AG08396 (cell line): ENCODE measurements at places on chromosomes 2 and 18.

DNA sequence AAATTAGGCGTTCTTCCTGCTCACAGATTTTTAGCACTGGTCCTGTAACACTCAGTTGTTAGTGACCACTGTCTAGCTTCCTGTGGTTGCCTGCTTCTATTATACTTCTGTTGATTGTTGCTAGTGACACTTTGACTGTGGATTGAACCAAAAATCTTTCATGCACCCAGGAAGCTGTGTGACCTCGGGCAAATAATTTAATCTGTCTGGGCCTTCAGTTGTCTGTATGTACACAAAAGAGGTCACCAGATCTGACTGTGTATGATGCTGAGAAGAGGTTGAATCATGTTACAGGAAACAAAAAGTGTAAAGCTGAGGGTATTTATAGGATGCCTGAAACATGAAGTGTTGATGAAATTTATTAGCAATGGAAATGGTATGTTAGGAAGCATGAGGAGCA lies 12.7 kb downstream of the ICOS start:
- DNase-seq: no peak

DNA sequence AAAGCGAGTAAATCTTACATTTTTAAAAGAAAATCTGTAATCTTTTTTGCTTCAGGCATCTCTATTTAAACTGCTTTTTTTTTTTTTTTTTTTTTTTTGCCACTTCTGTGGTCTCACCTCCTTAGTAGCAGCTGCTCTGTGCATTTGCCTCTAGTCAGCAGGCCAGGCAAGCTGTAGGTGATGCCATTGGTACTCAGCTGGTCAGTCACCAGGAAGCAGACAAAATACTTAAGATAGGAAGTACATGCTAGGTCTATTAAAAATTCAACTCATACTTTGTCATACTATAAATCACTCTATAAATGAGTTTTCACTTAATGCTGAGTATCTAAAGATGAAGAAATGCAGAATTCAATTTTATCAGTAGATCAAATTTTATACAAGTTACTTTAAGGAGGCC lies 83.7 kb downstream of the KYNU start:
- DNase-seq: no peak

- DNase-seq: no peak
These were observed 248.3 kb downstream of the KCNE4 start for GRCh38 chr2:223300326-223300725.

DNA sequence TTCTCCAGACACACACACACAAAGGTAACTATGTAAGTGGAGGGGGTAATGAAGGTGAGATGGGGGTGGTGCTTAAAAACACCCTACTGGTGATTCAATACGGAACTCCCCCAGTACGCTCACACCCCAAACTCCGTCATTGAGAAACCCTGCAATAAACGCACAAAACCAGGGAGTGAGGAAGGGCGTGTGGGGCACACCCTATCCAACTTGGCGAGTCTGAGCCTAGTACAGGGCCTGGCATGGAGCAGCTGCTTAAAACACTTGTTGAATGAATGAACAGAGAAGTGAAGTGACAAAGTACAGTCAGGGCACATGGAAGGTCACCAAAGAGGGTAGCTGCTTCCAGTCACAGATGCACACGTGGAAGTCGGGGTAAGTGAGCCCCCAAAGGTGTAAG lies 146.8 kb upstream of the SMAD2 start:
- DNase-seq: no peak

DNA sequence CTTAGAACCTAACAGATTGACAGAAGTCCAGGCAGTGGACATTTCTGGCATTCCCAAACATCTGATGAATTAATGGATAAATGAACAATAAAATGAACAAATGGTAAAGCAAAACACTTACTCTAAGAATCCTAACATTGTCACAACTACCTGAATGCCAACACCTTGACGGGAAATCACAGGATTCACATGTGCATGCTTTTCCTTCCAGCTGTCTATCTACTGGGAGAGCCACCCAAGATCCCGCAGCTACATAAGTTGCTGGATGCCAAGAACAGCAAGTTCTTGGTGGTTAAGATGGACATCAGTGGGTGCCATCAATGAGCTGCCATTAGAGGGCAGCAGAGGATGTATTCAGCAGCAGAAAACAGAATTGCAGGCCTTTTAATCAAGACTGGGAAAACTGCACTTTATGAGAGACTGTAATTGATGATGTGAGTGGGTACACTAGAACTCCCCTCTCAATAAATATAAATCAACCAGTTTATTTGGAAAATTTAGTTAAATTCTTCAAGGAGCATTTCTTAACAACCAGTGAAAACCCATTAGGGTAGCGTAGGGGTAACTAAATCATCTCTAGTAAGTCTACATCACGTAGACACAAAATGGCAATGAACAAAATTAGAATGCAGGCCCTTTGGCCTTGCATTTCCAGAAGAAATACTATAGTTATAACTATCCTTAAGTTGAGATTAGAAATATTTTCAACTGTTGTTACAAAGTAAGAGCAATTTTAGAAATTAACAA lies 45.6 kb downstream of the SESTD1 start:
- peak; percentile 52 for DNase-seq

DNA sequence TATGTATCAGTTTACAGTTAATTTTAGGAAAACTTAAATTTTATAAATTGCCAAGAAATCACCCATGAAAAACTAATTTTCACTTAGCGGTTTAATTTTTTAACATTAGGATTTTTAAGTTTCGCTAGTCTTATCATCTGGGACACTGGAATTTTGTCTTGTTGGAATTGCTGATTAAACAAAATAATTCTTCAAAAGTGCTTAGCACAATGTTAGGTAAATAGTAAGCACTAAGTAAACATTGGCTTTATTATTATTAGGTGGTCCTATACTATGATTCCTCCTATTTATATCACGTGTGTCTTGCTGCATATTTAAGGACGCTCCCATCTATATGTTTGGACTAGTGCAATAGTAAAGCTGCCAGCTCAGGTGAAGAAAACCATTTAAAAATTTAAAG lies 54.6 kb upstream of the MAP4K3 start:
- DNase-seq: no peak

DNA sequence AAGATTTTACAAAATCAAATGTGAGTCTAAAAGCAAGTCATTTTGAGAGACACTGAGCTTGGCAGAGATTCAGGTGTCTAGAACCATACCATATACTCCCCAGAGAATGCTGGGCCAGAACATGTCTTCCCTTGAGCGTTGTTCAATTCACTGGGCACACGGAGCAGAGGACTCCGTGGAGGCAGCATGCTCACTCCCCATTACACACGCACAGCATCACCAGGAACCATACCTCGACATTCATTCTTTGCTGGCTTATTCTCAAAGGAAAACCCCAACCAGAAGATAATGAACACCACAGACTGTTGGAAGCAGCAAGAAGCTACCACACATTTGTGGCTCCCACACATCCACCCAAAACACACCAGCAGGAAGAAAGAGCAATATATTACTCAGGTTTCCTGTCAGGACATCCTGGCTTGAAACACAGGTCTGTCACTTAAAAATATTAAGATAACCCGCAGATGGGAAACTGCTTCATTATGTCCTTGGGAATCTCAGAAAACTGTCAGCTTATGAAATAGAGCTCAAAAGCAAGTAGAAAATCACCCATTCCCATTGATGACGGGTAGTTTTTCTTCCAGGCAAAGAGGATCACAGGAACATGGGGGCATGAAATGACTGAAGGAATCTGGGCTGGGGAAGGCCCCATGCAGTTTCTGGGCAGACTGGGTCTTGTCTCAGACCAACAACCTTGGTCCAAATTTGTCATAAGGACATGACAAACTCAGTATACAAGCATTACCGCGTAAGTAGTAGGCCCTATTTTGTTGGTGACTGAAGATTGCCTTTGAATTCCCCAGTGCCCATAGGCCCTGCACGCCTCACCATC lies 46.4 kb downstream of the PCBP1 start:
- no peak for DNase-seq

GRCh38 chr2:53527056-53527455 lies 240.5 kb upstream of the CHAC2 start:
- no peak for DNase-seq

DNA sequence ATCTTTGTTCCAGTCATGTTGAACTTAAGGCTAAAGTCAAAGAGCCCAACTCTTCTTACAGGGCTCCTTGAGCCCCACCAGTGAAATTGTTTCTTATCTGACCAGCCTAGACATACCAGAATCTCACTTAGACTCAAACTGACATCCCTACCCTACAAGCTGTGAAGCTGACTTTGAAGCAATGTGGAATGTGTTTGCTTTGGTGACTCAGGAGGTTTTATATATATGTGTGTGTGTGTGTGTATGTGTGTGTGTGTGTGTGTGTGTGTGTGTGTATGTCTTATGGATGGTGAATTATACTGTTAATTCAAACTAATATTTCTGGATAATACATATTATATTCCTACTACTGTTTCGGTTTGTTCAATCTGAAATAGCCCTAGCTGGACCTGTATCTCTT lies 67.3 kb downstream of the CAMKMT start:
- DNase-seq: peak; percentile 7

GRCh38 chr2:28451793-28452533 lies 43.9 kb upstream of the PLB1 start:
- DNase-seq: no peak

GRCh38 chr2:233434666-233435330 lies 80.5 kb downstream of the DGKD start:
- no peak for DNase-seq

DNA sequence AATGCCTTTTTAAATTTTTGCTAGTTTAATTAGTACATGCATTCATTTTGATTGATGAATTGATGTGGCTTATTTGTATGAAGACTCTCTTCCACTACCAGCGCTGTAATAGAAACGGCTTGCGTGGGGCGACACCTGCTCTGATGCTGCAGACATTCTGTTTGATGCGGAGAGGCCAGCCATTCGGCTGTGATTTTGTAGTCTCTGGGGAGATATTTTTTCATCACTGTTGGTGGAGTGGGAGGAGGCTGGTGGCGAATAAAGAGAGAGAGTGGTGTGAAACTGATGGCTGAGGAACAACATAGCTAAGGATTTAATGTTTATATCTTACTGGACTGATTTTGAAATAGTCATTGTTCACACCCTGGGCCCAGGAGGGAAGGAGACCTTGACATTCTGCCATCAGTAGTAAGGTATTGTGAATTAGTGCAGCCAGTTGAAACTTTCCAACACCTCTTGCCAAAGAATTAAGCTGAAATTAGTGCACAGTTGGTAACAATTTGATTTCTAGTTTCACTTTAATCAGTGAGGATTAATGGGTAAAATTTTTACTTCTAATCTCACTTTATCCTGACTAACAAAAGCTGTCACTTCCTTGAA lies 224.1 kb downstream of the MTX2 start:
- no peak for DNase-seq

DNA sequence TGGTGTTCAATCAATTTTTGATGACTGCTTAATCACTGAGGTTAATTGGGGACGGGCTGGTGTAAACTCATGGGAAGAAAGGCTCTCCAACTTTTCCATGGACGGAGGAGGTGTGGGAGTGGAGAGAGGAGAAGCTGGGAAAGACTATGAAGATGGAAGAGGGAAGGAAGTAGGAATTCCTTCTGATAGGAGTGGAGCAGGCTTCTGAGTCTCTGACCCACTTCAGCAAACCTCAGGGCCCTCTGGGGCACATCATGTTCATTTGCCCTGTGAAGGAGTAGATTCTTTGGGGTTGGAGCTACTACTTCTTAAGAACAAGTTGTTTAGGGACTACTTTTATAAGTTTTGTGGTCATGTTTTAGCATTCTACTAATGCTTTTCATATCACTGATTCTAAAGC lies 87.0 kb upstream of the MAP4K3 start:
- DNase-seq: no peak
